Stimulated activated CD4-positive, alpha-beta T cell treated with anti-CD3 and anti-CD28 coated beads, Interleukin-1b, Interleukin-23, amount 100 ng/mL, for 1 hour (primary cell): ENCODE measurements at places on chromosomes 13 and 19.

GRCh38 chr13:33757713-33758112 lies 60.2 kb upstream of the RFC3 start:
- DNase-seq: no peak

DNA sequence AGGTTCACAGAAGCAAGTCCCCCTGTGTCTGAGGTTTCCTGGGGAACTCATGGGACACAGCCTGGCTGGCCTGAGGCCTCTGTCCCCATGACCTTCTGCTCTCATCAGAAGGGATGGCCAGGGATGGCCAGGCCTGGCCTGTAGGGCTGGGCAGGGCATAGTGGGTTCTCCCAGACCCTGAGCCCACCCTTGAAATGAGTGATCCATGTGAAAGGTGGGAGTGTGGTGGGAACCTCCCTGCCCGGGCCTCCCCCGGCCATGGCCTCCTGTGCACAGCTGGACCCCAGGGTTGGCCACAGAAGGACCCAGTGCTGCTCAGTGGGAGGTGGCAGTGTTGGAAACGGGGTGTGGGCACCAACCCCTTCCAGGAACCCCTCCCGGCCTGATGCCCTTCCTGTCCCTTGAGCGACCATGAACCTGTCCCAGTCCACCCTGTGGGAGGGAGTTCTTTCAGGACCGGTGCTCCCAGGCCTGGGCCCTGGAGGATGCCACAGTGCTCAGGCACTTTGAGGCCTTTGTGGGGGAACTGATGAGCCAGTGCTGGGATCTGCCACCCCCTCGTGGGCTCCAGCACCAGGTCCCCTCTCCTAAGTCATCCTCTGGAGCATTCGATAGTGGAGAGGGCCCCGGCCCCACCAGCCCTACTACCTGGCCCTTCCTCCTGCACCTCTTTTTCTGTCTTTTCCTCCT lies 15.5 kb upstream of the ZNF14 start:
- no peak for DNase-seq

- no peak for DNase-seq
Measured at GRCh38 chr13:77040076-77040475, 13.1 kb upstream of the FBXL3 start.

GRCh38 chr13:42094516-42095040 lies 46.1 kb downstream of the DGKH start:
- DNase-seq: no peak

DNA sequence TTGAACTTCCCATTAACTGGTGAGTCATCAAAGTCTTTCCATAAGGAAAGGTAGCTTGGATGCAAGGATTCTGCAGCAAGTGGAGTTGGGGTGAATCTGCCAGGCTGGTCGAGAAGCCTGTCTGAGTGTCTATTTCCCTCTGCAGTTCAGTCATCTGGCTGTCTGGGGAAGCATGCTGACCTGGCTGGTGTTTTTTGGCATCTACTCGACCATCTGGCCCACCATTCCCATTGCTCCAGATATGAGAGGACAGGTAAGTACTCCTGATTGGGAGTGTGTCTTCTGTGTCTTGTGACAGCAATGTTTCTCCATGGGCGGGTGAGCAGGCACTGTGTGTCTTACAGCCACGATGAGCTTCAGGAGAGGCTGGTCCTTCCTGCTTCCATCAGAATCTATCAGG lies 189.7 kb downstream of the SHISA2 start:
- DNase-seq: no peak

- DNase-seq: no peak
Measured at GRCh38 chr19:13208672-13209483, 58.7 kb downstream of the IER2 start.

DNA sequence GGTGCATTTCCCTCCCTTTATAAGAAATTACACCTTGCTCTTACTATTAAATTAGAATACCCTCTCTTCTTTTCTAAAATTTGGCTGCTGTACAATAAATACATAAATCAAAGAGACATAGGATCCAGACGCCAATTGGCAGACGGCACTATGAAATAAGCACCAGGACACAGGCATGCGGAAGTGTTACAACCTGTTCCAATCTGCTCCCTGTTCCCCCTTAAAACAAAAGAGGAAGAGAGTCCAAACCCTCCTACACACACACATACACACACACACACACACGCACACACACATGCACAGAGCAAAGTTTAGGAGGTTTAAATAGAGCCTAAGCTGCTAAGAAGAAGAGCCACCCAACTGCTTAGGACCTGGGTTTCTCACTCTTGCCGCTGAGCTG lies 75.6 kb upstream of the ZNF507 start:
- DNase-seq: no peak

DNA sequence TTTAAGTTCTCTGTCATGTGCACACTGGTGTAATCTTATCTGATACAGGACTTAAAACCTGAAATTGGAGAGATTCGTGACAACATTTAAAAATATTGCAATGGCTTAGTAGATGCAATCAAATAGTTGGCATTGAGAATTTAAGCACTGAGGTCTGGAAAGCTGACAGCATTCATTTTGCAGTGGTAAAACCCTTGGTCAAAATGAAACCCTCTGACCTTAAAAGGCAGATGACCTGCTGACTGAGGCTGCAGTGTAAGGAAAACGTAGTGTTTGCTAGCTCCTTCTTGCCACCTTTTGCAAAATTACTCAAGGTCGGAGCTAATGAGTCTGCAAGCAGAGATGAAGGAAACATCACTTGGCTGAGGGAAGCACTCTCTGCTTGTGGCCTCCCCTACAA lies 150.6 kb downstream of the KCTD12 start:
- DNase-seq: no peak

DNA sequence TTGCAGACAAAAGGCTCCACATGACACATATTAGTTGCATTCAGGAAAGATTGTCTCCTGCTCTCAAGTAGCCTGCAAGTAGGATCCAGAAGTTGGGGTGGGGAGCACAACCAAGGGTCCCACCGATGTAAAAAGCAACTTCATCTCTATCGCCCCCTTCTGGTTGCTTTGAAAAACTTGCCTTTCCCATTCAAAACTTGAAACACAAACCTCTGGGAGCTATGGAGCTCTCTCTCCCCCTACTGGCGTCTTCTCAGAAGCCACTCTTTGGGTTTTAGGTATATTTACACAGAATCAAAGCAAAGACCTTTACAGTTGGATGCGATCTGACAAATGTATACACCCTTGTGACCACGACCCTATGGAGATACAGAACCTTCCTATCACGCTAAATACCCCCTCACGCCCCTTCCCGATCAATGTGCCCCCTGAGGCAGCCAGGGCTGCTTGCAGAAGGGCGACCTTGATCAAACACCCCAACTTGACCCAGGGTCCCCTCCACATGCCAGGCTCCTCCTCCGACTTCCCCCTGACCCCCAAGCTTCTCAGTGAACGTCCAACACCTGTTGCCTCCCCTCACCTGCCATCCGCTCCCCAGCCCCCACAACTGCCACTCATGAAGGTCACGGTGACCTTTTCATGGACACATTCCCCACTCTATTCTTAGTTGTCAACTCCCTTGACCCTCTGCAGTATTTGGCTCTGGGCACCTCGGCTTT lies 10.1 kb downstream of the NOSIP start:
- no peak for DNase-seq

DNA sequence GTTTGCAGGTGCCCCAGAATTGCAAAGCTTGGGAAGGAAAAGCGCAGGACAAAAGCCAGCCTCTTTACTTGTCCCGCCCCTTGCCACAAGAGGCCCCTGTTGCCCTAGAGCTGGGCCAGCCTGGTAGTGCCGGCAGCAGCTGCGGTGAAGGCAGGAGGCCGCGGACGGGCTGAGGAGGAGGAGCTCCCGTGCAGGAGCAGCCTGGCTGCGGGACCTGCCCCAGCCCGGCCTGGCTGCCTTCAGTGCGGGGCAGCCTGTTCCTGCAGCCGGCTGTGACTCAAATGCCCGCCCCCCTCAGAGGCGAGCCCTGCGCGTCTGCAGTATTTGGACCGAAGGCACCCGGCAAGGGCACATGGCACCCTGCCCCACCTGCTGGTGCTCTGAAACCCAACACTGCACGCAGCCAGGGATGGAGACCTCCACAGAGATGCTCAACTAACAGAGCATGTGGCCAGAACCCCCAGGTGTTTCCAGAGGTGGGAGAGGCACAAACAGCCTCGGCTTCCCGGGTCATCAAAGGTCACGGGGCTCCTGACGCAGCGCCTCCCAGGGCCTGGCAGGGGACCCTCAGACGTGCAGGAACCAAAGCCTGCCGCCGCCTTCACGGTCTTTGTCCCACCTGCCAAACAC lies 29.7 kb downstream of the NAXD start:
- DNase-seq: peak; percentile 10

- no peak for DNase-seq
Measured at GRCh38 chr13:100809129-100809390, 134.5 kb upstream of the TMTC4 start.

DNA sequence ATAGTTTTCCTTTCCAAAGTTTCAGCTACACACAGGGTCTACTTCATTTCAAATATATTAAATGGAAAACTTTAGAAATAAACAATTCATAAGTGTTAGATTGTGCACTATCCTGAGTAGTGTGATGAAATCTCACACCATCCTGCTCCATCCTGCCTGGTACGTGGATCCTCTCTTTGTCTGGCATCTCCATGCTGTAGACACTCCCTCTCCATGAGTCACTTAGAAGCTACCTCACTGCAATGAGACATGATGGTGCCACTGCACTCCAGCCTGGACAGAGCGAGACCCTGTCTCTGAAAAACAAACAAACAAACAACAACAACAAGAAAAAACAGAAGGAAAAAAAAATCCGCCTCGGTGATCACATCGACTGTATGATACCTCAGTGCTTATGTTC lies 191.8 kb downstream of the PCCA start:
- no peak for DNase-seq

DNA sequence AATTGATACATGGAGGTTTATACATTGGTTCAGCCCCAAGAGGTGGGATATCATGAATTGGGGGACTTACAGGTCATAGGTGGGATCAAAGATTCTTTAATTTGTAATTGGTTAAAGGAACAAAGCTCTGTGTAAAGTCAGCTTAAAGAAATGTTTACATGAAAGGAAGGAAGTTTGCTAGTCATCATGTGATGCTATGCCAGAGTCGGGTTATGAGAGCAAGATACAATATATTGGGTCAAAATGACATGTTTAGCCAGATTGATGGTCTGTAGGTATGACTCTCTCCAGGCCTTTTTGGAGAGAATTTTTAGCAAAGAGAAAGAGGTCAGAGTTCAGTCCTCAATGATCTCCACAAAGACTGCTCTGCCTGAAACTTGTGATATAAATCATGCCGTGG lies 5.3 kb upstream of the CYSLTR2 start:
- no peak for DNase-seq

GRCh38 chr13:79776531-79777295 lies 295.8 kb downstream of the NDFIP2 start:
- DNase-seq: no peak

DNA sequence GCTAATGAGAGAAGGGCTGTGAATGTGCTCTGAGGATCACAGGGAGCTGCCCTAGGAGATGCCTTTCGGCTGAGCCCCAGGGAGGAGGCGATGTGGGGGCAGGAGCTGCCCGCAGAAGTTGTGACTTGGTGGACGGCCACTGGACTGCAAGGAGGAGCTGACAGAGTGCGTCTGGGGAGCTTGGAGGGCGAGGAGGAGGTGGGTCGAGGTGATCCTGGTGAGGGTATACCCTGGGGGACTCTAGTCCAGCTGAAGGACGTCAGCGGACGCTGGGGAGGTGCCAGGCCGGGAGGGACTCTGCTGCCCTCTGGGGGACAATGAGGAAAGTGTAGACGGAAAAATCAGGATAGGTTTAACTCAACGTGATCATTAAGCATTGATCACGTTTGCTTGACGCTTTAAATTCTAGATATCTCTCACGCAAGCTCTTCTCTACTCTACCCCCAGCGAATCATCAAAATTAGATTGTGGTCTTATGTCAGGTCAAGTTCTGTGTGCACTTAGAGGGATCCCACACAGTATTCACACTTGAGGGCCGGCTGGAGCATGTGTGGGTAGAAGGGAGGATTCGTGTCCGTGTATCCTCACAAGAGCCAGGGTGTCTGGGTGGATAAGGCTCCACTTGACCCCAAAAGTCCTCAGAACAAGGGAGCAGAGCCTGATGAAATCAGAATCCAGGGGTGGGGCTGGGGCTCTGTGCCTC lies 3.3 kb upstream of the CEACAM7 start:
- no peak for DNase-seq

DNA sequence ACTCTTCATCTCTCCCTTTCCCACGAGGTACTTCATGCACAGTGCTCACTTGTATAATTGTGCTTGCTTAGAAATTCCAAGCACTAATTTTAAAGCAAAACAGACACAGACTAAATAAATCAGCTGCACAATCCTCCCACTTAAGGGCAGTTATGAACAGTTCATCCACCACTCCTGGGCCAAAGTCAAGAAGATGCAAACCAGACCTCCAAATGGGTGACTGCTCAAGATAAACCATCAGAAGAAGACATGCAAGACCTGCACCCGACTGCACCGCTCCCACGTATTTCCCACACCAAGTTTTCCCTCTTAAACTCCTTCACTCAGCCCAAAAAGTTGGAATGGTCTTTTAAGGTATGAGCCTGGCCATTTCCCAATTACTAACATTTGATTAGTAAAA lies 19.9 kb downstream of the ZNF235 start:
- DNase-seq: no peak

GRCh38 chr19:49064029-49064629 lies 489 bp downstream of the NTF4 start:
- no peak for DNase-seq

- DNase-seq: no peak
Measured at GRCh38 chr19:33441828-33442227, 68.3 kb downstream of the CEBPG start.

DNA sequence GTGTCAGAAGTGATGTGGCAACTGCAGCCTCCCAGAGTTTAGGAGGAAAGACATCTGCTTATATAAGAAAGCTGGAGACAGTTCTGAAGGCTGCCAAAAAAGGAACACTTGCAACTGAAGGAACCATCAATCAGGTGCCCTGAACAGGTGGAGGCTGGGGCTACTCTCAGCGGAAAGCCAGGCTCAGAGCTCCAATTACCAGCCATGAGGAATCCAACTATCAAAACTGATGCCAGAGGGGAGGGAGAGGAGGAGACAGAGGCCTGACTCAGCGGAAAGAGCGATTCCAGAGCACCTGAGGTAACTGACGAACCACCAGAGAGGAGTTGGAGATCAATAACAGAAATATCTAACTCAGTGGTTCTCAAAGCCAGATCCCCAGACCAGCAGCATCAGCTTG lies 24.3 kb downstream of the LEUTX start:
- DNase-seq: no peak

- no peak for DNase-seq
Measured at GRCh38 chr13:30116379-30116778, 191.0 kb downstream of the KATNAL1 start.

DNA sequence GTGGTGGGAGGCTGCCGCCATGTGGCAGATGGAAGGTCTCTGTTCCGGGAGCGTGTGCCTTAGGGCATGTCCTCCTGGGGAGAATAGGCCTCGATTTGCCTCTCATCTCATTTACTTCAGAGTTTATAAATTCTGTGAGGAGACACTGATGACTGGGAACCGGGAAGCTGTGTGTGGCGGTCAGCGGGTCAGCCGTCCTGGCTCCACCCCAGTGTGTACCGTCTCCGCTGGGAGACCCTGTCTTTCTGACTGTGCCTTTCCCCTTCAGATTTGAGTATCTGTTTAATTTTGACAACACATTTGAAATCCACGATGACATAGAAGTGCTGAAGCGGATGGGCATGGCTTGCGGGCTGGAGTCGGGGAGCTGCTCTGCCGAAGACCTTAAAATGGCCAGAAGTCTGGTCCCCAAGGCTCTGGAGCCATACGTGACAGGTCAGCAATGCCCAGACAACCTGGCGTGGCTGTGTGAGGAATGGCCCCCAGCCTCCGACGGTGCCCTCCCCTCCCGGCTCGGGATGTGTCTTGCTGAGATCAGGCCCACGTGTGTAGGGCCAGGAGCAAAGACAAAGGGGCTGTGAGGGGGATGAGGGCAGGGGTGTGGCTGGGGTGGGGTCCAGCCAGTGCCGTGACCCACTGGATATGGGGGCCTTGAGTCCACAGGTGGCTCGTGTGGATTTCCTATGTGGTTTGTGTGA lies 21.6 kb downstream of the ATP4B start:
- no peak for DNase-seq
